Cardiac atrium fibroblast (primary cell): ENCODE measurements at places on chromosomes 1 and 21. TPM values are rescaled to one million over a fixed set of nuclear protein-coding genes. Genes with fewer than 3 reads are reported as not detected.

The NUDT4B gene
- total RNA-seq, result 26.0 and 40.8 TPM in 2 replicates

The APOBEC4 gene
- not detected in 2 replicates for total RNA-seq

The MRPS6 gene
- 4.3 and 13.3 TPM in 2 replicates for total RNA-seq

The ANGPTL1 gene
- total RNA-seq, result 16.1 and 26.6 TPM in 2 replicates

The RBP7 gene
- total RNA-seq, result 5.1 TPM in 1 of 2 replicates, not detected in the other

The CD34 gene
- 10.3 and 18.3 TPM in 2 replicates for total RNA-seq

The PLA2G2F gene
- not detected in 2 replicates for total RNA-seq
